ENCODE measurements at places on chromosomes 12 and 14.

DNA sequence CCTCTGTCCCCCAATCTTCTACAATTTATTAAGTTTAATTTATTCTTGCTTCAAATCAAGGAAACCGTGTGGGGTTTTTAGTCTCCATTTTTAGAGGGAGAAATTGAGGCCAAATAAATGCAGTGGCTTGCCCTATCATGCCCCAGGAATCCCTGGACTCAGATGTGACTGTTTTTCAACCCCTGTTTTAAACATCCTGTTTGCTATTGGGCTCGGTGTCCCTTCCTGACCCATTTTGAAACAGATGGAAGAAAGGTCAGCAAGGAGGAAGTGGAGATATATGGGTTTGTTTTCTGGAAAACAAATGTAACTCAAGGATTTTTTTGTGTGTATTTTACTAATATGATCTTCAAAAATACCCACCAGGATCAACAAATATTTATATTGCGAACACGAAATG lies 84.7 kb downstream of the DACT1 start:
- DNase-seq: no peak

- no peak for DNase-seq
These were observed 841.7 kb downstream of the DIO2 start for GRCh38 chr14:79369359-79370332.

DNA sequence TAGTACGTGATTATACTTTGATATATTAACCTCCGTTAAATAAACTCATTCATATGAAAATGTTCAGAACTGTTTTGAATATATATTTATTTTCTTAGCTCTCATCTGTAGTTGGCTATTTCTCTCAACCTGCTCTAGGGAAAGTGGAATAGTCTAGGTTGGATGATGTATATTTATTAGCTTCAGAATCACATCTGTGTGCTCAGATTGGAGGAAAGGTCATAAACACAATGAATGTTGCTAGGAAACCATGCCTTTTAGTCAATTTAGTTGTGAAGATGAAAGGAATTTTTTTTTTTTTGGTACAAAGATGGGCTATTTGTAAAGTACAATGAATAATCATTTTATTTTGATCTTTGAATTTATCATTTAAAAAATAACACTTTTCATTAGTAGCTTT lies 439.1 kb downstream of the FOXG1 start:
- no peak for DNase-seq

DNA sequence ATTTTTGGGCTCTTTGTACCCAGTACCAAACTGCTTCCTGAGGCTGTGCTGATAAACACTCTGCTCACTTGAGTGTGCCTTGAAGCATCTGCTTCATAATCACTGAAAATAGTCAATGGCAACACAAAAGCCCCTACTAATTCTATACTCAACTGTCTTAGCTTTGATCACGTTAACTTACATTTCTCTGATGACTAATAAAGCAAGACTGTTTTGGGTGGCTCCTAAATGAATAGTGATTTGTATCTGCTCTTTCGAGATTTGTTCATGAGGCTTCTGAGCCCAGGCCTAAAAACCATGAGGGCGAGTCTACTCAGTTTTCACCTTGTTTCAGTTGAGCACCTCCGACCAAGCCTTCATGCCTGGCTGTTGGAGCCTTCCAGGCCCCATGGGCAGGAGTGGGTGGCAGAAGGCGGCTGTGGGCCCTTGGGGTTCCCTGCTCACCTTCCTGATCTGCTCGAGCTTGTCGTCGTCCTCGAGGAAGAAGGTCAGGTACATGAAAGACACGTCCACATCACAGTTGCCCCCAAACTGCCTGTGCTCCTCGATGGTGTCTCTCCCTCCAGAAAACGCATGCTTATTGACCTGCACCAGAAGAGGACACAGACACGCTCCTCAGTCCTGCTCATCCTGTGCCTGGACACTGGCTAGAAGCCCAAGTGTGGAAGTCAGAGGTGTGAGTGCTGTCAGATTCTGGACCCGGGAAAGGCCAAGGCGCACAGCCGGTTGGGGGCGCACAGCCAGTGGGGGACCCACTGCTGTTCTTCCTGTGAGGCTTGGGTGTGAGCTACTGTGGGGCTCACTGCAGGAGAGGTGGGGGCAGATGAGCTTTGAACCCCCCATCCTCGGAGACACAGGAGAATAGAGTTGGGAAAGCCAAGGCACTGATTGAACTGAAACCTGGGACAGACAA lies 13.7 kb downstream of the SLC25A47 start:
- no peak for DNase-seq

DNA sequence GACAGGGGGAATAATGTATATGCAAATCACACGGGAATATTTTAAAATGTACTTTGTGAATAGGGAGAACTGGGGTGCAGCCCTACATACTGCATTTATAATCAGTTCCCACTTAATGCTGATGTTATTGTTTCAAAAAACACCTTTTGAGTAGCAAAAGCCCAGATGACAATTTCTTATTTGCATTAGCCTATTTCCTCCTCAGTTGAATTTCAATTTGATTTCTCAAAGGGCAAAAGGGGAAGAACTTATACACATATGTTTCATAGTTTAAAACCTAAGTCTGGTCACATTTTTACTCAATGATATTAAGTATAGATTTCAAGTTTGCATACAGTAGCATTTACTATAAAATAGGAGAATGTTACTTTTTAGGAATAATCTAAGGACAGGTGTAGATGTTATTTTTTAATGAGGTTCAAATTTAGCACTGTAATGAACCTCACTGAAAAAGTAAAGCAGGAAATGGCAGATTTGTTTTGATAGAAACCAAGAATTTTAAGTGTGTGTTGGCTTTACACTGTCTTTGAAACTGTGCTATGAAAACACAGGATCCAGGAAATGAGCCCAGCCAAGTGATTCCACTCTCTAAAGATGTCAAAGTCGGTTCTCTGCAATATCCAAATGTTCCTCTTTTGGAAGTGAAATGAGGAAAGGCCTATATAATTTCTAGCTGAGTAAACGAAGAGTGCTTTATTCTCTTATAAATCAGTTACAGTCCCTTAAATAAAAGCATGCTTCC lies 367.4 kb downstream of the BTG1 start:
- no peak for DNase-seq

DNA sequence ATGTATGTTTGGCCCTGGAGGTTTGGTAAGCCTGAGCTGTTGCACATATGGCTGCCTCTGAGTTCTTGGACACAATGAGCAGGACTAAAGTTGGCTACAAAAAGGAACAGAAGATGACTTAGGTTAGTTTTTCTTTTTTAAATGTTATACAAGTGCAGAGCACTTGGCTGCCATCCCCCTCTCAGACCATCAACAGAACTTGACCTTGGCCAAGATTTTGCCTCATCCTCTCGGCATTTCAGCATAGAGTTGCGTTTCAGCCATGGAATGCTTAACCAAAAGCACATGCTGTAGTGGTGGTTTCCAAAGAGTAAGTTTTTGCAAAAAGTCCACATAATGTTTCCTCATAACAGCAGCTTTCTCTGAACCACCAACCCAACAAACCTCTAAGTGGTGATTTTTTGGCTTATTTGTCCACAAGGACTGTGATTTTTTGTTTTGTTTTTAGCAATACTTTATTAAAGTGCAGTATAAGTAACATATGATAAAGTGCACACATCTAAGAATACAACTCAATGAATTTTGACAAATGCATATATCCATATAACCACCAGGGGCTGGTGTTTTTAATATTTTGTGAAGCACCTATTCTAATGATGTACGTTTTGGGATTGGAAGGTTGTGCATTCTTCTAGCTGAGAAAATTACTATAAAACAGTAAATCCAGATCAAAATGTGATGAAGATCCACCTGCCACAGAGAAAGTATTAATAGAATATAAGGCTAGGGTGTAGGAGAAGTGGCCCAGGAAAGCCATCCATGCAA lies 12.1 kb upstream of the GALNT16 start:
- DNase-seq: no peak

- no peak for DNase-seq
These were observed 75.1 kb downstream of the ETNK1 start for GRCh38 chr12:22700106-22700505.

DNA sequence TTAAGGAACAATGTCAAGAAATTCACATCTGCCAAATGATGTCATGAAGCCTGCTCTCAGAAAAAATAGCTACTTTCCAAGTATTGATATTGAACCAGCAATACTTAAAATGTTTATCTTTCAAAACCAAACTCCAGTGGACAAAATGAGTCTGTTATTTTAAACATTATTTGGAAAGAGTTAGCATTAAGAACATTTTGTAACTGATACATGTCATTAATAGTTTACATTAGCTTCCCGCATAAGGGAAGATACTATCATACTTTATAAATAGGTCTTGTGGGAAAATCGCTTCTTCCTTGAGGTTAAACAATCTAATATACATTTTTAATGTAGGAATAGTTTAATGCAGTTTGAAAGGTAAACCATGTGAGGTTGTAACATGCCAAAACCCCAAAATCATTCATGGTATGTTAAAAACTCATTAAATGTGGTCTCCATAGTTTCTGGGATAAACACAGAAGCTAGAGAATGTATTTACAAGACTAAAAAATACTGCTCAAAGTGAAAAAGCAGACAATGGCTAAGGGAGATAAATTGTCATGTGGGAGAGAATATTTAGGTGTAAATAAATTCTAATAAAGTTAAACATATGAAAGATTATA lies 73.4 kb upstream of the ATP2B1 start:
- DNase-seq: no peak

DNA sequence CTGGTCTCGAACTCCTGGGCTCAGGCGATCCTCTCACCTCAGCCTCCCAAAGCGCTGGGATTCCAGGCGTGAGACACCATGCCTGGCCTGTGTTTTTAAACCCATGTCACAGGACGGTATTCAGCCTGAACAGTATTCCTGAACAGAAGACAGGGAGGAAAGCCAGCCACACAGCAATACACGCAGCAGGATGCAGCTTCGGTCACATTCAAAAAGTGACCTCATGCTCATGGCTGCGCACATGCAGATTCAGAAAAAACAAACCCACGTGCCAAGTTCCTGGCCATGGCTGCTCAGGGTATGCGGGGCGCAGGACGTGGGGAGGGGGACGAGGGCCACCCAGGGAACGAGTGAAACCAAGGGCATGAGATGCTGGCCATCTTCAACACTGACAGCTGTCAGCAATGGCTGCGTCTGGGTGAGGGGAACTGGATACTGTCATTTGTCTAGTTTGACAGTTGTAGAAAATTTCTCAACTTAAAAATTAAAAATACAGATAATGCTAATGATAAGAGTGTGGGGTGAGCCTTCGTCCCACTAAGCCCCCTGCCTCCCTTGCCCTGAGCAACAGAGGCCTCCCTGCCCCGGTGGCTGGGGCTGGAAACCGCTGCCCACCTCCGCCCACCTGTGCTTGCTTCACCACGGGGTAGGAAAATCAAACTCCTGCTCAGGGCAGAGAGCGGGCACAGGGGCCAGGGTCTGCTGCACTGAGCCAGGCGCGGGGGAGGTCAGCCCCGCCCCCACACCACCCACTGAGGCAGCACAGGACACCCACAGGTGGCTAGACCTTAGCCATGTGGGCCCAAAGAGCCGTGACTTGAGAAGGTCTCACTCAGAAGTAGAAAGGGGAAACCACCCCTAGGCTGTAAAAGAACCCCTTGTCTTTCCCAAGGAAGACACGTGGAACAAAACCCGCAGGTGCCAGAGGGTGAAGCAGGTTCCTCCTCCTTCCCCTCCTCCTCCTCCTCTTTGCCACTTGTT lies 84.2 kb downstream of the SCARB1 start:
- DNase-seq: no peak

GRCh38 chr12:114876968-114877680 lies 193.1 kb upstream of the TBX3 start:
- DNase-seq: no peak

- DNase-seq: peak; percentile 29
These were observed 1.4 kb downstream of the TMBIM4 start for GRCh38 chr12:66168410-66168809.

GRCh38 chr12:13165617-13166041 lies 30.9 kb upstream of the EMP1 start:
- DNase-seq: peak; percentile 91

- no peak for DNase-seq
These were observed 32.2 kb upstream of the DCD start for GRCh38 chr12:54680374-54680773.

GRCh38 chr12:57166971-57167371 lies 19.6 kb upstream of the LRP1-AS start:
- no peak for DNase-seq

DNA sequence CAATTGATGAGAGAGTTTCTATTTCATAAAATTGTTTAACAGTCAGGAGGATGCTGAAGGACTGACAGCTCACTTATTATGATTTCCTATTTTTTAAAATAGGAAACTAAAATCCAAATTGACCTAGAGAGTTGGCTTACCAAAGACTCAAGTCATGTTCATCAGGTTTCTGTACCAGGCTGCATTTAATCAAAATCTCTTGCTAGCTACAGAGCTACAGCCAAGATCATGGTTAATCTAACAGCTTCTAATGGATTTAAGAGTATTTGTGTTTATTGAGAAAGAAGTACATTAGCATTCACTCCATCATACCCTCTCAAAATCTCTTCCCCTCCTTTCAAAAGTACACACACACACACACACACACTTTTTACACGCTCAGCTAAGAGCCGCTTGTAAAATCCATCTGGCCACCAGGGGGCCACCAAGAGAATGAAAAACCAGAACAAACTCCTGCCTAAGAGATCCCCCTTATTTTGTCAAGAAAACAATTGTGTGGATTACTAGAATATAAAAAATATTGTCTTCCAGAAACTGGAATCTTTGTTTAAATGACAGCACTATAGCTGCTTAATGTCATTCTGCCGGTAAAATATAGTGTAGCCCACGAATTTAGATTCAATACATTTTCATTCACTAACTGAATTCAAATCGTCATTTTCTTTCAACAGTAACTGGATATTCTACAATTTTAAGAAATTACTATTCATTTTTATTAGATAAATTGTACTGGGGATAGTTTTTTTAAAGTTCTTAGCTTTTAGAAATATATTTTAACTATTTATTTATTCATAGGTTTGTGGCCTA lies 334.0 kb downstream of the BTG1 start:
- peak; percentile 29 for DNase-seq

- no peak for DNase-seq
These were observed 90.3 kb downstream of the KCNK10 start for GRCh38 chr14:88232771-88233170.

DNA sequence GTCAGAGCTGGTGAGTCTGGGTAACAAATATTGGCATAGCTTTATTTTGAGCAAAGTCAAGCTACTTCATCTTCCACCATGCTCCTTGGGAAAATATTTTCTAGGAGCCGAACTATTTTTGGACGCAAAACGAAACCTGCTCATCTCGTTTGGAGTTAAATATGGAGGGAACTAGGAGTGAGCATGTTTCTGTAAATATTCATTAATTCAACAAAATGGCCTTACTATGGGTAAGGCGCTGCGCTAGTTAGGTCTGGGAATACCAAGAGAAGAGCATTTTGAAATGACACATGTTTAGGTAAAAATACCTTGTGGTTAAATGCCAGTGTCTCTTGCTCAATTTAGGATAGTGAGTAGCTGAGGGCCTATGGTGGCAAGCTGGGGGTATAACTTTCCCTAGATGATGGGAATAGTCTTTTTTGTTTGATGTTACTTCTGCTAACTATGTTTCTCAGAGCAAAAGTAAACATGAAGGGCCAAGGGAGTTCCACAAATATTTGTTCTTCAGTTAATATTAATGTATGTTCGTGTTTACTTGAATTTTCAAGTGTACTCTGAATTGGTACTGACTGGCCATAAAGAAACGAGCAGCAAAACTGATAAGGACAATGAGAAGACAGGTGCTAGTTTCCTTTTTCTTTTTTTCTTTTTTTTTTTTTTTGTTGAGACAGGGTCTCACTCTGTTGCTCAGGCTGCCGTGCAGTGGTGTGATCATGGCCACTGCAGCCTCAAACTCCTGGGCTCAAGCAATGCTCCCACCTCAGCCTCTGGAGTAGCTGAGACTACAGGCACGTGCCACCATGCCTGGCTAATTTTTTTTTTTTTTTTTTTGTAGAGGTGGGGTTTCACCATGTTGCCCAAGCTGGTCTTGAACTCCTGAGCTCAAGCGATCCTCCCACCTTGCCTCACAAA lies 77.7 kb downstream of the MAP1LC3B2 start:
- no peak for DNase-seq
